Naive thymus-derived CD8-positive, alpha-beta T cell (primary cell): ENCODE measurements at places on chromosomes 7 and 10.

DNA sequence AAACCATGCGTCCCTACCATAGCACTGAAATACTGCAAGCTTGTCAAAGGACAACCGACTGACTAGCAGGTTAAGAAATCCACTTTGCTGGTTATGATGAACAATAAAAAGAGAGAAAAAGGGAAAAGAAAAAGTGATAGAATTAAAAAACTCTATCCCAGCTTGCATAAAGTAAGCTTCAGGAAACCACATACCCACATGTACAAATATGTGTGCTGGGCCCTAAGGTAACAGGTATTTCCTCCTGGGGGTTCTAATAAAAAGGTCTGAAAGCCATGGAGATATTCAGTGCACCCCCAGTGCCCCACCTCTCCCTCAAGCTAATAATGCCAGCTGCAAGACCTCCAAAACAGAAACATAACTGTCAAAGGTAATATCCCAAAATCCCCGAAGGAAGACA lies 248.6 kb upstream of the KLF14 start:
- DNase-seq: no peak

GRCh38 chr10:100438674-100439315 lies 24.0 kb upstream of the WNT8B start:
- DNase-seq: no peak

DNA sequence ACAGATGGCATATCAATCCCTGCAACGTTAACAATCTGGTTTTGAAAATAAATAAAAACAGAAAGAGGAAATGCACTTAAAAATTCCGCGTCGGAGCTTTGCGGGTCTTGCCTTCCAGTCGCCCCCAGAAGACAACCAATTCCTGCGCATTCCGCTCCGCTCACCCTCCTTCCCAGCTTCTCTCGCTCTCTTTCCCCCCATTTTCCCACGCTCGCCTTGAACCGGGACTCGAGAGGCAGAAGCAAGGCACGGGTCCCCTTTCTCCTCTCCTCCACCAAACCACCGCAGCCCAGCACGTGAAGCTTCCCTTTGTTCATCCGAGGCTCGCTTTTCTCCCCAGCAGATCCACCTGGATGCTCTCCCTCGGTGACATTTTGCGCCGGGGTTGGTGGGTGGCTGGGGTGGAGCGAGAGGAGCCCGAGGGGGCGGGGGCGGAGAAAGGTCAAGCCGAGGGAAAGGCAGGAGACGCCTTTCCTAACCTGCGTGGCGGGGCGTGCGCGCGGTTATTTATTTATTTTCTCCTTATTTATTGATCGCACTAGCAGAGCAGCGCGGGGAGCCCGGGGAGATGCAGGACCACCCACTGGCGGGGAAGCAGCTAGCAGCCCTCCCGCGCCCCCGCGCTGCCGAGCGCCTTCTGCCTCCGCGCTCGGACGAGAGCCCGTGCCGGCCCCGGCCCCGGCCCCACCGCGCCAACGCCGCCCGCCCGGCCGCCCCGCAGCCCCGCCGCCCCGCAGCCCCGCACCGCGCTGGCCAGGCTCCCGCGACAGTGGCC lies at the start of gene KCND2:
Gene KCND2 (plus strand): TSS at position 475 of the 775 bp plus-strand sequence.
- DNase-seq: no peak

DNA sequence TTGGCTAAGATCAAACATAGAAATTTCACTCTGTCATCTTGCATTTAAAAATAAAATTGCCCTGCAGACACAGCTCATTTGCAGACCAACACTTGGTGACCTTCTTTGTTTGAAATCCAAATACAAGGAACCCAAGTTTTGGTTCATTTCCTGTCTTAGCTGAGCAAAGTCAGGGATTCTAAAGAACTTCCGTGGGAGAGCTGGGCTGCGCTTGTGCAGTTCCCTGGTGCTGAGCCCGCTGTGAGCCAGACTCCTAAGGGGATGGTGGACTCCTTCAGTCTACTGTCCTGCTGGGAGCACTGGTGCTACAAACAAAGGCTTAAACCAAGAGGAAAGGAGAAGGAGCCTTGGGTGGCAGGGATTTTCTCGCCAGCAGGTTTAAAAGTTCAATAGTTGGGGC lies 60.0 kb downstream of the MYOF start:
- no peak for DNase-seq

DNA sequence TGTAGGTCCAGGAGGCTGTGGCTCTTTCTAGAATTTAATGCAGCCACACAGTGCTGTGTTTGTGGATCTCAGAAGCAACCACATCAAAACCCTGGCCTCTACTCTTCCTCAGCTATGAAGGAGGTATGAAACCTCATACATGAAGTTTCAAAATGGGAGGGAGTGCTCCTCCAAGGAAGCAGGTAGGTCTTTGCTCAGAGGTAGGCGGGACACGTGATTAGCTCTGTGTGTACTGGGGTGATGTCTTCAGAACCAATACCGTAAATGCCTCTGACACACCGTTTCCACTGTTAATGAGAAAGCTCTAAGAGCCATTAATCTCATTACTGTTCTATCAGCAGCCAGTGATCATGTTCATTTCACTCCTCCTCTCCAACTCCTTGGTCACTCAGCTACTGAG lies 126.1 kb downstream of the PLXNA4 start:
- DNase-seq: no peak

GRCh38 chr7:47102331-47102841 lies 479.5 kb downstream of the TNS3 start:
- DNase-seq: no peak

DNA sequence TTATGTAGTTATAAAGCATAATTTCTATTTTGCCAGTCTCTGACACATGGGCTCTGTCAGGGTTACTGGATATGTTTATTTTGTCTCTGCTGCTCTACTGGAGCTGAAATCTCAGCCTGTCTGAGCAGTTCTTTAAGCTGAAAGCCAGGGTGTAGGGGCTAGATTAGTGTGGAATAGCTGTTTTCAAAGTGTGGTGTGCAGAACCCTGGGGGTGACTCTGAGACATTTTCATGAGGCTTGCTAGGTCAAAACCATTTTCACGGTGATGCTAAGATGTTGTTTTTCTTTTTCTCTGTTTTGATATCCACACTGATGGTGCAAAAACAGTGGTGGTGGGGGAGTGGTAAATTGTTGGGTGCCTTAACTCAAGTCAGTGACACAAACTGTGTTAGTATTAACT lies 45.5 kb downstream of the CREM start:
- no peak for DNase-seq

- DNase-seq: no peak
Observed at GRCh38 chr10:112969542-112969941, 19.5 kb downstream of the TCF7L2 start.

GRCh38 chr7:148380596-148381419 lies 209.8 kb upstream of the C7orf33 start:
- DNase-seq: no peak

DNA sequence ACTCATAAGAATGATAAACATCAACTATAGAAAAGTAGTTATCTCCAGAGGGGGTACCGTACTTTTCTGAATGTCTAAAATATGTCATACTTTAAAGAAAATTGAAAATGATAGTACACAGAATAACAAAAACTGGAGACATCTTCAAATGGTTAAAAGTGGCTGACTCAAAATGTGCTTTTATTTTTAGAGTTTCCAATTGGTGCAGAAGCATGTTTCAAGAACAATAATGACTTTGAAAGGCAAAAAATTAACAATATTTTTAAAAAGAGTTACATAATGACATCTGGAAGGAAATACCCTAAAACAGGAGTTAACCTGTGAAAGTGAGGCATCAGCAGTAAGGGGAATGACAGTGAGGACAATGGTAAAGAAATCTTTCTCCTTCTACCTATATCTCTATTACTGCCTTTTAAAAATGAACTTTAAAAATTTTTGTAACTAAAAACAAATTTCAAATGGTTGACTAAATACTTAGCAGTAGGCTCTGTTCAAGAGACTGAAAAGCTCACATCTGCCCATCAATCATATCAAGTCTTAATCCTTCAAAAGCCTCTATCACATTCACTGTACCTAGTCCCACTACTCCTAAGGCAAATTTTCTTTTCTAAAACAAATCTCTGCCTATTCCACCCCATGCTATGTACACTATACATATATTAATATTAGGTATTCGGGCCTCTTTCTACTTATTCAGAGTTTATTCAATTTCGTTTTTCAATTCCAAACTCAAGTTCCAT lies 3.0 kb downstream of the ASZ1 start:
- DNase-seq: no peak

DNA sequence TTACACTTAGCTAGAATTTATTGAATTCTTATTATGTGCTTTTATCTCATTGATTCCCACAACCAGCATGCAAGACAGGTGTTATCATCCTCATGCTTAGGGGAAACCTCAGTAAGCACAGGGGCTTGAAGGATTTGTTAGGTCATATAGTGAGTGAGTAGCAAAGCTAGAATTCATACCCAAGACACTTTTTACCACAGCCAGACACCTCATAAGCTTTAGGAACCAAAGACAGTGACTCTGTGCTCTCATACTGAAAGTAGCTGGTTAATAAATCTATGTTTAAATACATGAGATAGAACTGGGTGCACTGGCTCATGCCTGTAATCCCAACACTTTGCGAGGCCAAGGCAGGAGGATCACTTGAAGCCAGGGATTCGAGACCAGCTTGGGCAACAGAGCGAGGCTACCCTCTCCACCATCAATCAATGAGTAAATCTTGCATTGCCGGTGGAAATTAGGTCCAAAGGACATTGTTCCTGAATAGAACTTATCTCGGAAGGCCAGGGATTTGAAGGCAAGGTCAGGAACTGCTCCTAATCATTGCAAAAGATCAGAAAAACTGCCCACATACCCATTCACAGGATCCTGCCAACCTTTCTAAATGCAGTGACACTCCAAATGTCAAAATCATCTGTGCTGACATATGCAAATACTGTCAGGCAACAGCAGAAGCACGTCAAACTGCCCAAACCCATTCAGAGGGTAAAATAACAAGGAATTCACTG lies 523.5 kb downstream of the PARD3 start:
- no peak for DNase-seq

- no peak for DNase-seq
Observed at GRCh38 chr7:103962070-103962469, 27.4 kb downstream of the RELN start.

GRCh38 chr10:132606031-132606491 lies 68.5 kb downstream of the INPP5A start:
- peak; percentile 11 for DNase-seq

- DNase-seq: no peak
Observed at GRCh38 chr10:133154411-133154810, 5.6 kb upstream of the KNDC1 start.

- DNase-seq: no peak
Observed at GRCh38 chr7:42747044-42747443, 164.8 kb downstream of the C7orf25 start.

DNA sequence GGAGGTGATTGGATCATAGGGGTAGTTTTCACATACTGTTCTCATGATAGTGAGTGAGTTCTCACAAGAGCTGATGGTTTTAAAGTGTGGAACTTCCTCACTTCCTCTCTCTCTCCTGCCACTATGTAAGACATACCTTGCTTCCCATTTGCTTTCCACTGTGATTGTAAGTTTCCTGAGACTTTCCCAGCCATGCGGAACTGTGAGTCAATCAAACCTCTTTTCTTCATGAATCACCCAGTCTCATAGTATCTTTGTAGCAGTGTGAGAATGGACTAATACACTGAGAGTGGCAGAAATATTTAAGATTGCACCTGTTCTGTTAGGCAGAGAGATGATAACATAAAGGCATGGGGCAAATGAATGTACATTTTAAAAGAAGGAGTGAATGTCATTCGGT lies 507.8 kb downstream of the SORCS3 start:
- no peak for DNase-seq

DNA sequence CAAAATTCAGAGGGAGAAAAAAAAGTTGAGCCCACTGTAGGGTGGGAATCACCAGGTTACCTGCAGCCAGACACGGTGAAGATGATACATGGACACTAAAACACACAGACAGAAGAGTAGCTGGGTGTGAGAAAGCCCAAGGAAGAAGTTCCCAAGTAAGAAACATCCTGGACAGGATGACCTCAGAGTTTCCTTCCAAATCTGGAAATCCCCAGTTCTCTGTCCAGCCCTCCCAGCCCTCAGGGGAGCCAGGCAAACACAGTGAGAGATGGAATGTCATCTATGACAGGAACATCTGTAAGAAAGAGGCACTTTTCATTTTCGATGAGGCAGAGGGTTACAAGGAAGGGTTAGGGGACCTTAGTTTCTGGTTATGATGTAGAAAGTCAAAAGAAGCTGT lies 125.1 kb upstream of the LYZL1 start:
- no peak for DNase-seq

DNA sequence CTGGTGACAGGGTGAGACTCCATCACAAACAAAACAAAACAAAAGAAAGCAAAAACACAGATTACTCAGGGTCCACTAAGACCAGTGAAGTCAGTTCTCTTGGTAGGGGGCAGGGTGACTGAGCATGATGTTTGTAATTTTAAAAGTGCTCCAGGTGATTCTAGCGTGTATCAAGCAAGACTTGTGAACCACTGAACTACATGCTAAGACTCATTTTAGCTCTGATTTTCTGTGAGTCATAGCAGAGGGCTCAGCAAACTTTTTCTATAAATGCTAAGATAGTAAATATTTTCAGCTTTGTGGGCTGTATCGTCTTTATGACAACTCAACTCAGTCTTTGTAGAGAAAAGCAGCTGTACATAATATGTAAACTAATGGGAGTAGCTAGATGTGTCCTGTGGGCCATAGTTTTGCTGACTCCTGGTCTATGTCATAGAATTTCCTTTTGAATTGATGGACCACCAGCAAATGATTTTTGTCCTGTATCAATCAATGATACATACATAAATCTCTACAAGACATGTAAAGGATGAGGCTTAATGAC lies 141.3 kb downstream of the CFTR start:
- DNase-seq: no peak

DNA sequence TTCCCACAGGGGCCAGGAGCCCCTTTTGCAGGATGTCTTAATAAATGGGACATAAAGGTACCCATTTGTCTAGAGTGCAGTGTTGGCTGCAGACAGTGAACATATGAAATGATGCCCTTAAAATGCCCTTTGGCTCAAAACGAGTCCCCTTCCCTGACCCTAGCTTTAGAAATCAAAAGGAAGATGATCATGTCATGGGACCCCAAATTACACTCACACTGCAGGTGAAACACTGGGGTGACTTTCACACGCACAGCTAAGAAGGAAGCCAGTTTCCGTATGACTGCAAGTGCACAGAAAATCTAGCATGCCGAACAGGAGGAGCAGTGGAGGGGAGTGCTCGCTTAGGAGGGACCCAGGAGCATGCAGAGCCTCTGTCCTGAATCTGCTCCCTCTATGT lies 154.5 kb upstream of the KLF14 start:
- no peak for DNase-seq

DNA sequence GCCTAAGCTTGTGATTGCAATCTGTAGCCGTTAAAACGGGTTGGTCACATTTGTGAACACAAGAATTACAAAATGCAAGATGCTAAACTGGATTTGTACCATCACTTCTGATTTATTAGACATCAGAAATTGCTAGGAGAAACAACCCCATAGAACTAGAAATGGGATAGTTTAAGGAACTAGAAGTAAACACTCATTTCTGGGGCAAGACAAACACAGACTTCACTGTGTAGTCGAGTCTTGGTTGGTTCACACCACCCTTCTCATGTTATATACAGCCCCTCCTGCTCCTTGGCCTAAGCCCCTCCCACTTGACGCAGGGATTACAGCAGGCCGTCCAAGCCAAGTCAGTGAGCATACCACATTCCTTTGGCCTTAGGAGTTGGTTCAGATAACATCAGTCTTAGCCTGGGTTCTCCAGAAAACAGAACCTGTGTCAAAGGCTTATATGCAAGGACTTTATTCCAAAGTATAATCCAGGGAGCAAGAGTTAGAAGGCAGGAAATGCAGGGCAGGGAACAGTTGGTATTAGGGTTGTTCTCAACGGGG lies 2.0 kb upstream of the NRAP start:
- DNase-seq: no peak
